ENCODE measurements at places on chromosomes 1 and 21.

DNA sequence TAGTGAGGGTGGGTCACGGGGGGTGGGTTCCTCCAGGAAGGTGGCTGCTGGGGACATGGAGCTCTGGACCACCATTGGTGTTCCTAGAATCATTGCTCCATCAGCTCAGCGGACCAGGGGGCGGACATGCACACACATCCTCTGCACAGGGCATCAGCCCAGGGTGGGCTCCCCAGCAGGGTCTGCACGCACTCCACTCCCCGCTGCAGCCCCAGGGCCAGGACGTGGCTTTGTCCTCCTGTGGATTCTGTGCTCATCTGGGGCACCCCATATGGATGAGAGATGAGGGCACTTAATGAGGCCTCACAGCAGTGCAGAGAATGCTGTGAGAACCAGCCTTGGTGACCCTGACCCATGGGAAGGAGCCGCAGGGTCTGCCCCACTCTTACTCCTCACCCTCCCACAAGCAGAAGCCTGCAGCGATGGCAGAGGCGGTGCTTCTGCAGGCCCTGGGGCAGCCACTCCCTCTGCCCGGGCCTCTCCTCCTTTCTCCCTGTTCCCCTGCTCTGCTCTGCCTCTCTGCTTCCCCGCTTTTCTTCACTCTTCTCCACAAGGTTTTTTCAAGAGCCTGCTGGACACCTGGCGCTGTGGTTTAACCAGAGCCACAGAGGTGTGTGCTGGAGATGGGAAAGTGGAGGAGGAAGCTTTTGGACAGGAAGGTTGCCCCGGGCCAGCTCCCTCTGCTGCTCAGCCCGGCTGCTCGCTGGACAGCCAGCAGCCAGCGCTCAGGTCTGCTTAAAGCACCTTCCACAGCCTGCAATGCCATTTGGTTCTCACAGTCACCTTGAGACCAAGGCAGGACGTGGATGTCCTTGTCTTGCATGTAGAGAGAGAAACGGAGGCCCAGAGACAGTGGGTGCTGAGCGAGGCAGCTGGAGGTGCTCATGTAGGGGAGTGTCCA is 26.3 kb upstream of the PCBP3 start:
- DNase-seq, result no peak

DNA sequence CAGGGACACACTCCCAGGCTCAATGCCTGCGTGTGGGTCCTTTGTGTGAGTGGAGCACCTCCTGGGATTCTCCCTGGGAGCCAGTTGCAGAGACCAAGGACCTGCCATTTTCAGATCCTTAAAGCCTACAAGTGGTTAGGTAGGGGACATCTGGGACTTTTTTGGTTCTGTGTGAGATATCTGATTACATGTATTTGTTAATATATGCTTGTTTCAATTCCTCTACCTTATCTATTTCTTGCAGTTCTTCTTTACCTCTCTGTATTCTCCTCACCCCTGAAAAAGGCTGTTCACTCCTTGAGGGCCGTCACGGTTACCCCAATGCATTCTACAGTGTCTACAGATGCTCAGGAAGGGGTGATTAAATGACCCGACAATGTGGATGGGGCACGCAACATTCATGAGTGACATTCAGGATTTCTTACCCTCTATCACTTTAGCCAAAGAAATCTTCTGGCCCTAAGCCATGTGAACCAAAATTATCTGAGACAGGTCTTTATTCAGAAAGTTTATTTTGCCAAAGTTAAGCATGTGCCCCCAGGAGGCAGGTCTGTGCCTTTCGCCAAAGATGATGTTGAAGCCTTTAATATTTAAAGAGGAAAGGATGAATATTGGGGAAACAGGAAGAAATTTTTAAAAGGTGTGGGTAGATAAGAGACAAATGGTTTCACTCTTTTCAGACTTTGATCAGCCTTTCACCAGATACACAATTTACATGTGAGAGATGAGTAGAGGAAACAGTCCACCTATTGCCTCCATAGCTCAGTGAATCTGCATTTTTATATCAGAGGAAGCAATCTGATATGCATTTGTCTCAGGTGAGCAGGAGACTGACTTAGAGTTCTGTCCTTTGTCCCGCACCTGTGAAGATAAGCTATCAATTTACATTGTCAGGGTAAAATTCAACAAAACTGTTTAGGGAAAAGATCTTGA is 44.6 kb upstream of the MPZL1 start:
- DNase-seq, result no peak

GRCh38 chr1:8059161-8059622 is 33.1 kb upstream of the ERRFI1 start:
- DNase-seq, result no peak

- DNase-seq, result no peak
These were observed 44.2 kb upstream of the ETS2 start for GRCh38 chr21:38761531-38761930.
